ENCODE measurements at places on chromosomes 12 and 14. TPM values are rescaled to one million over a fixed set of nuclear protein-coding genes. Genes with fewer than 3 reads are reported as not detected.

GRCh38 chr12:109239179-109239578, 69.9 kb downstream of the FOXN4 start:
- no peak for DNase-seq

DNA sequence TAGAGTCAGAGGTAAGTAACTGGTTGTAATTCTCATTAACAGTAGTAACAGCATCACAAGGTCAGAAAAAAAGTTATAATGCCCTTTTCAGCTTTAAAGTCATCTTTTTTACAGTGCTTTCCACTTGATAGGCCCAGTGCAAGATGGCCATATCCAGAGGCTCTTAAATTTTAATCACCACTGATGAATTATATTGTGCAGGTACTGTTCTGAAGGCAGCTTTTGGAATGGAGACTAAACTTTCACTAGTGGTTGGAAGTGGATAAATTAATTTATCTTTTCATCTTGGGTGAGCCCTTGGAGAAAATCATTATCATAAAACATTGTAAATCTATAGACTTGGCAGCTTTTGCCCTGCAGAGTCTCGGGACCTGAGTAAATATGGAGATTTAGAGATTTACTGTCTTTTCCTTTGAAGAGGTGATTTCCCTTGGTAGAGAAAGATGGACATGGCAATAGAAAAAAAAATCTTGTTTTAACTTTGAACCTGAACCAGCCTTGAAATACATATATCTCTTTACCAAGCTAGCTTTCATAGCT, 969.1 kb upstream of the NOVA1 start:
- no peak for DNase-seq

- no peak for DNase-seq
Measured at GRCh38 chr12:84596266-84596665, 316.3 kb downstream of the SLC6A15 start.

GRCh38 chr12:14558473-14558959, 9.2 kb downstream of the PLBD1 start:
- DNase-seq, result no peak

- DNase-seq, result no peak
Measured at GRCh38 chr14:64998455-64998931, 11.8 kb downstream of the FNTB start.

Gene GNPNAT1
- total RNA-seq, result 201 TPM

Gene CCDC85C
- 25.8 TPM for total RNA-seq

Gene BHLHE41
- 2.8 TPM for total RNA-seq

Data from G401 (cell line).